ENCODE measurements at places on chromosomes 12 and 14.
A peak's percentile ranks its signal among the peaks of the same experiment; 100 is the strongest.

GRCh38 chr12:49200919-49201594 is 12.2 kb upstream of the TUBA1A start:
- peak; percentile 77 for DNase-seq

GRCh38 chr14:93720076-93720815 is 68.0 kb downstream of the PRIMA1 start:
- DNase-seq = no peak

DNA sequence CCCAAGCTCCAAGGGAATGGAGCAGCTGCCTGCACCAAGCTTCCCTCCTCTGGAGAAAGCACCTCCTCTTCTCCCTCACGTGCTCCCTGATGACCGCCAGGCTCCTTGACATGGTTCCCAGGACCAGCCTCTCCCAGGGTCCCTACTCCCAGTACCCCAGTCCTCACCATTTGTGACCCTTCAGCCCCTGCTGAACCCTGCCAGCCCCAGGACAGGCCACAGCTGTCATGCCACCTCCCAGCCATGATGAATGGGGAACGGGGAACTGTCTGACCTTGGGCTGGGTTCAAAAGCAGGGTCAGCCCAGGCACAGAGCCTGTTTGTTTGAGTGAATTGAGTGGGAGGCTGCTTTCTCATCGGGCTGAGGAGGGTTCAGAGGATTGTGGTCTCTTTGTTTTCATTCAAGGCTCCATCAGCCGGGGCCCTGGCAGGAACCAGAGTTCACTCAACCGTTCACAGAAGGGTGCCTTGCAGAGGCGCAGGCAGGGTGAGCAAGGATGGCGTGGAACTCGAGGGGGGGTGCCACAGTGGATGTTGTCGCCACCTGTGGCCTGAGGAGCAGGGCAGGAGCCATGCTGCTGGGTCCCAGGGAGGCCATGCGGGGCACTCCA is 344.5 kb upstream of the SFSWAP start:
- no peak for DNase-seq

- no peak for DNase-seq
Measured at GRCh38 chr14:51860825-51861499, 550 bp downstream of the GNG2 start.

GRCh38 chr12:2170376-2170775 is 117.6 kb downstream of the CACNA1C start:
- peak; percentile 28 for DNase-seq

GRCh38 chr12:104588921-104589590 is 132.3 kb downstream of the CHST11 start:
- no peak for DNase-seq

Data from fibroblast of skin of scalp (primary cell).